ENCODE measurements at places on chromosomes 7 and 10.

- no peak for DNase-seq
These were observed 2.0 kb downstream of the STK32C start for GRCh38 chr10:132305654-132306342.

DNA sequence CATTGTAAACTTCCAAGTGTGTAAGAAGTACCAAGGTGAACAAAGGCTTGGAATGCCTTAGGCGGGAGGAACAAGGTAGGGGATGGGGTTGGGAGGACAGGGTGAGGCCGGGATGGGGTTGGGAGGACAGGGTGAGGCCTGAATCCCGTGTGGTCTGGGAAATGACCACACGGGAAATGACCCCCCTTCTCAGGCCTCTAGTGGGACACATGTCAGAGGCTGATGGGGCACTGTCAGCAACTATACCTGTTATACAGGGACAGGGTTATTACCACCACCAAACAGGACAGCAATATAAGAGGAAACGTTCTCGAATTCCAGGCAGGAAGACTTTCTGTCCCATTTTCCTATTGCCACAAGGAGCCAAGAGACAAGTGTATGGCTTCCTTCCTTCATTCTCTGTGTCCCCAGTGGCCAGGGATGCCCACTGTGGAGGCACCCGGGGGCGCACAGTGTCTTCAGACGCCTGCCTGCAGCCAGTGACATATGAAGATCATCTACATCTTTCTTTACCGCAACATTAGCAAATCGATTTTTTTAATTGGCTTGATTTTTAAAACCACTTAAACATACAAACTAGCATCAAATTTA lies 1.3 kb downstream of the MKI67 start:
- no peak for DNase-seq

DNA sequence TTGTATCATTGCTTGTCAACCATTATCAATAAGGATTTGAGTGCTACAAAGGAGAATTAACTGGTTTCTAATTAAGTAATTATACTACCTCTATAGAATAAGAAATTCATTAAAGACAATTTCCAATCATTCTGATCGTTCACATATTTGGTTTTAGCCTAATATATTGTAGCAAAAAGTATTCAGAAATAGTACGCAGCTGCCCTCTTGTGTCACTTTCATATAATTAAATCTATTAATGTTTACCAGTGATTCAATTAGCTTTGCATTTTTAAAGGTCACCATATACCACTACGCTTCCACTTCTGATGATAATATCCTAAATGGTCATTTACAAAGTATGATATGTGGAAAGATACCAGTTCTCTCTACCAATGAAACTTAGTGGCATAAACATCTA lies 128.3 kb downstream of the NEBL start:
- no peak for DNase-seq

- no peak for DNase-seq
These were observed 59.8 kb downstream of the CSGALNACT2 start for GRCh38 chr10:43197834-43198681.

DNA sequence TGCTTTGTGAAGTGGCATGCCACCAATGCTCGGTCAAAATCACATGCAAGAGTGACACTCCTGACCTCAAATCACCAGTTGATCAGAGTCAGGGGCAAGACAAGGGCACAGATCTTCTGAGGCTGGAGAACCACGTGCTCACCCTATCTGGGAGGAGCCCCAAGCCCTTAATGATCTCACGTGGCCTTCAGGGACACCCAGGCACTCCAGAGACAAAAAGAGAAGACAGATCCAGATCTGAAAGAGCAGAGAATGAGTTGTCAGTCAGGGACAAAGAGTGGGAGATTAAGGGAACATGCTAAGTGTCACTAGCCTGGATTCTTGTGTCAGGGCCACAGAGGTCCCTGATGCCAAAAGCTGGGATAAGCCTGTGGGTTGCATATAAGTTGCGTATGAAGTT lies 134.3 kb downstream of the PLXNA4 start:
- DNase-seq: no peak

DNA sequence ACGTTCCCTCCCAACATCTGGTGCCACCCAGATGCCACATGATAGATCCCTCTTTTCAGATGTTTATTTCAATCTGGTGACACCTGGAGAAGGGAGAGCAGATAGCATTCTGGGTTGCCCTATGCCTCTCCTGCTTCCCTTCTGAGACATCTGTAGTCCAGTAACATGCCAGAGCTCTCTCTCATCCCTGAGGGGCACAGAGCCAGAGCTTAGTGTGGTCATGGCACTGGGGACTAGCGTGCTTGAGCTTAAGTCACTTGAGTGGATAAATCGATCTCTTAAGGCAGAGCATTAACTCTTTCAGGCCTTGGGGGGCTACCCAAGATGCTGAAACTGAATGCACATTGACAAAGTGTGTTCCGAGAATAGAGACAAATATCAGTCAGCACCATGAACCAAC lies 47.9 kb downstream of the WNT2 start:
- no peak for DNase-seq

DNA sequence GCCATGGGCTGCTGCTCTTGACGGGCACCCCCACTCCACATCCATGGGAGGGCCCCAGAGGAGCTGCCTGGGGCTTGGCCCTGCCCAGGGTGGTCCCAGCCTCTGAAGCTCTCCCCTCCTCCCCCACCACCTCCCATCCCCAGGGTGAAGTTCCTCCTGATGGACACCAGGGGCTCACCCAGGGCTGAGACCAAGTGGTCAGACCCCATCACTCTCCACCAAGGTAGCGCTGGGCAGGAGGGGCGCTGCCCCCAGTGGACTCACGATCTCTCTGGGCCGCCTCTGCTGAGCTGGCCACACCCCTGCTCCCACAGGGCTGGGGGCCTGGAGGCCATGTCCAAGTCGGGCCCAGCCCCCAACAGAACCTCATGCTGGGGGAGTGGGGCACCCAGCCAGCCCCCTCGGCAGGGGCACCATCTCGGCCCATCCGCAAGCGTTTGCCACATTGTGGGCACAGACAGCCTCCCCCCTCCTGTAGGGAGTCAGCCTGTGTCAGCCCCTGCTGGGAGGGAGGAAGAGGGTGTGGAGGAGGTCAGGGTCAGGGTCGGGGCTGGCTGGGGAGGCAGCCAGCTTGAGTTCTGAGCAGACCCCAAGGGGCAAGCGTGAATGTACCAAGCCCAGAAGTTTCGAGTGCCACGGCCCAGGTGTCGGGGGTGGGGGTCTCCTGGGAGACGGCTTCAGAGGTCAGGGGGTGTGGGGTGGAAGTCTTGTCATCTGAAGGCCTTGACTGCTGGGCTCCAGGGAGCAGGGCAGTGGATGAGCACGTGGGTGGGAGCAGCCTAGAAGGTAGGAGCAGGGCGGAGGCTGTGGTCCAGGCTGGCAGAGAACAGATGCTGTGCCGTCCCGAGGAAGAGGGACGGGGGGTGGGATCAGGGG lies 2.8 kb downstream of the UPK3B start:
- no peak for DNase-seq

- no peak for DNase-seq
These were observed 38.4 kb downstream of the PTPRE start for GRCh38 chr10:127945341-127945758.

DNA sequence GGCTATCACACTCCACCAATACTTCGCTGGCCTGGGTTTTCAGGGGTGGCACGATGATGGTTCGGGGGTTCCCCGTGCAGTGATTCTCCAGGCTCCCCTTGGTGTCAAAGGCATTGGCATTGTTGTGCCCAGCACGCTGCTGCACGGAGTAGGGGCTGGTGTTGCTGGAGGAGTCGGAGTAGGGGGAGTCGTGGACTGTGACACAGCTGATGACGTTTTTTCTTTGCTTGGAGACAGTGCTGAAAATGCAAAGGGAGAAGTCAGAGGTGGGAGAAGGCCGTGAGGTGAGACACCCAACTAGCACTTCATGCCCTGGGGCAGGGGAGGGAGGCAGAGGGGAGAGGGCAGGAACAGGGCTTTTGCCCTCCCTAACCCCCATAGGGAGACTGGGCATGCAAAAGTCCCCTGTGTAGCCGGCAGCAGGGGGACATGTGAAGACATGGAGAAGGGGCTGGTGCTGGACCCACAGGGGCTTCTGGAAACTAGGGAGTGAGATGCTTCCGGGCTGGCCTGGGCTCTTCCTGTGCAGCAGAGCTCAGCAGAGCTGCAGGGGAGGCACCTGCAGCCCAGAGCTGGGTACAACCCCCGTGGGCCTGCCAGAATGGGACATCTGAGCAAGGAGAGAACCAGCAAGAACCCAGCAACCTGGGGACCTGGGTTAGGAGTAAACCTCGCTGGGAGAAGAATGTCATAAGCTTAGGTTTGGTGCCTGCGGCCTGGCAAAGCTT lies 60.5 kb downstream of the CLEC2L start:
- DNase-seq: no peak

DNA sequence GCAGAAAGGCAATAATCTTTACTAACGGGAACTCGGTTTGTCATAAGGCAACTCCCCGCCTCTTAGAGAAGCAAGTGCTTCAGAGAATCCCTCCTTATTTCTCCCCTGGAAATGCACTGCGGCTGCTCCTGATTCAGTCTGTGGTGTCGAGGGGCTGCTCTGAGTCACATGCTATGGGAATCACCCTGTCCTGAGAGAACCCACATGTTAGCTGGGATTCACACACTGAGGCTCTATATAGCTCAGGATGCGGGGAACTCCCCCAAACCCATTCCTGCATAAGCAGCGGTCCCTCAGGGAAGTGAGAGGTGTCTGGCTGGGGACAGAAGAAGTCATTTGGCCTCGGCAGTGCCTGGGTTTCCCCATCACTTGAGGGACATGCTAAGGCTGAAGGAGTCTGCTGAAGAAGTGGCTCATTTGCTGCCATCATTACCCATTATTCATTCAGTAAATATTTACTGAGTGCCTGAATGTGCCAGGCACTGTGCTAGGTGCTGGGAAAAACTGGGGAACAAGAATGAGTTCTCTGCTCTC lies 87.5 kb downstream of the ATXN7L1 start:
- no peak for DNase-seq

- no peak for DNase-seq
These were observed 28.9 kb upstream of the INHBA start for GRCh38 chr7:41731493-41732435.

- DNase-seq: no peak
These were observed 36.5 kb downstream of the DLG5 start for GRCh38 chr10:77890097-77890496.

GRCh38 chr10:130631142-130632096 lies 495.2 kb downstream of the GLRX3 start:
- no peak for DNase-seq

- no peak for DNase-seq
These were observed 38.5 kb downstream of the ZNF777 start for GRCh38 chr7:149422162-149422913.

GRCh38 chr10:77939561-77940001 lies 13.0 kb upstream of the DLG5 start:
- DNase-seq: no peak

- no peak for DNase-seq
These were observed 3.7 kb downstream of the ZSWIM8 start for GRCh38 chr10:73788864-73789658.

DNA sequence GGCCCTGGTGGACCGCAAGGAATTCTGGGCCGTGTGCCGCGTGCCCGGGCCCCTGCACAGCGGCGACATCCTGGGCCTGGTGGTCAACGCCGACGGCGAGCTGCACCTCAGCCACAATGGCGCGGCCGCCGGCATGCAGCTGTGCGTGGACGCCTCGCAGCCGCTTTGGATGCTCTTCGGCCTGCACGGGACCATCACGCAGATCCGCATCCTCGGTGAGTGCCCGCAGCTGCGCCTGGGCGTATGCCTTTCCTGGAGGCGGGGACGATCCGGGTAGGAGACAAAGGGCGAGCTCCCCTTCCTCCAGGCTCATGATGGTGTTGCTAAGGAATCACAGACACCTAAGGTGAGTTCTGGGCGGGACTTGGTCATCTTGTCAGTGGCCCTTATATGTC lies 91.5 kb downstream of the NEURL1 start:
- no peak for DNase-seq

DNA sequence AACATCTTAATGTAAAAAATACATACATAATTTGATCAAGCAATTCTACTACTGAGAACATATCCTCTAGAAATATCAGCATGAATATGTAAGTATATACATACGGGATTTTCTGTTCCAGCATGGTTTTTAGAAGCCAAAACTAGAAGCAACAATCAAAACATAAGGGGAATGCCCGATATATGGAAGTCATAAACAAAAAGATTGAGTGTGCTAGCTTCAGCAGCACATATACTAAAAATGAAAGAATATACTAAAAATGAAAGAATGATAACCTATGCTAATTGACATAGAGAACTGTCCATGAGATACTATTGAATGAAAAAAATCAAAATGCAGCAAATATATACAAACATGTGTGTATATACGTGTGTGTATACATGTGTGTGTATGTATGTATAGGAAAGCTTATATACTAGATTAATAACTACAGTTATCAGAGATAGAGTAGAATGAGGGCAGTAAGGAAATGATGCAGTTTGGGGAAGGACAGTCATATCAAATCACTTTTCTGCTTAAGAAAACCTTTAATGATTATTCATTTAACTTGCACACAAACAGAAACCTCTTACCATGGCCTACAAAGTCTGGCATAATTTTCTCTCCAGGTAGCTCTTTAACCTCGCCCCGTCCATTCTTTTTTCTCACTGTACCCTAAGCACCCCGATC lies 72.9 kb downstream of the NPY start:
- no peak for DNase-seq

- no peak for DNase-seq
These were observed 90.8 kb upstream of the HECTD2 start for GRCh38 chr10:91319336-91319735.

GRCh38 chr7:43199371-43200160 lies 87.1 kb downstream of the HECW1 start:
- no peak for DNase-seq

GRCh38 chr10:45257600-45257999 lies 57.8 kb downstream of the OR13A1 start:
- no peak for DNase-seq

DNA sequence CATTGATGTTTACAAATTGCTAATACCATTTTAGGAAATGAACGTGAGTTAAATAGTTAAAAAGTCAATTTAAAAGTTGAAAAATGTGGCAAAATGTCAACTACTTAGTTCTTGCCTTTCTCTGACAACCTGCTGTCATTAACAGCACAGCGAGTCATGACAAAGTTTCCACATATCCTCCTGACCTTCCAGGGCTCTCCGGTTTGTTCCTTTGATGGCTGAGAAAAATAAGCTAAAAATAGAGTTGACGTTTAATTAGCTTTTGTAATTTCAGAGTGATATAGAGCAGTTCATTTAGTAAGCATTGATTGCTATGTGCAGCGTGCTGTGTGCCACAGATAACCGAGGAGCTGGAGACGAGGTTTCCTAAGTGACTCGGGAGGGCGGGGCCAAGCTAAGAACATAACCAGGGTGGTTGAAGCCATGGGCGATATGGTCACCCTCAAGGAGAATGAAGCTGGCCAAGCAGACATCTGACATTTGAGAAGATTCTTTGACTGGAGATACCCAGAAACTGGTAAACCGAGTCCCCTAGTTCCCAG lies 47.9 kb downstream of the OGDH start:
- DNase-seq: no peak

- DNase-seq: no peak
These were observed 308.8 kb downstream of the SFMBT2 start for GRCh38 chr10:7102084-7102483.

DNA sequence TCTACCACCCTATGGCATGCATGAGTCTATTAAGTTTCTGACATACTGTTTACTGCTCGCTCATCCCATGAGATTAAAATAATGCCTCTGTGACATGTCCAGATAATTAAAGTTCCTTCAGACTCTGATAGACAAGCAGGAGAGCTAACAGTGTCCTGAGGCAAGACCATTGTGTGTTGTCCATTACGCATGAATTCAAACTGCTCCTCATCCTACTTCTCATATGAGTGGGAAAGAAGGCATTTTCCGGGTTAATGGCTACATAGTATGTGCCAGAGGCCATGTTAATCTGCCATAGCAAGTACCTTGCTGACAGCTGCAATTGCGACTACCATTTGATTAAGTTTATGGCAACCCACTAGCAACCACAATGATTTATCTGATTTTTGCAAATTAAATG lies 113.3 kb downstream of the GNAI1 start:
- DNase-seq: no peak
